Activated CD4-positive, alpha-beta memory T cell treated with anti-CD3 and anti-CD28 coated beads for 36 hours (primary cell): ENCODE measurements at places on chromosomes 1 and 21. TPM values are rescaled to one million over a fixed set of nuclear protein-coding genes. Genes with fewer than 3 reads are reported as not detected.

S100A1 gene
- total RNA-seq: not detected

DNM3 gene
- 1.2 TPM for total RNA-seq

GRCh38 chr1:231465051-231465450 lies 43.0 kb upstream of the EGLN1 start:
- DNase-seq: peak; percentile 10

GRCh38 chr21:41815652-41816582 lies 49.1 kb upstream of the RIPK4 start:
- no peak for DNase-seq

CHIT1 gene
- total RNA-seq: 0.19 TPM
